Esophagus squamous epithelium (tissue), 5 donors: ENCODE measurements at places on chromosomes 5 and 9.

DNA sequence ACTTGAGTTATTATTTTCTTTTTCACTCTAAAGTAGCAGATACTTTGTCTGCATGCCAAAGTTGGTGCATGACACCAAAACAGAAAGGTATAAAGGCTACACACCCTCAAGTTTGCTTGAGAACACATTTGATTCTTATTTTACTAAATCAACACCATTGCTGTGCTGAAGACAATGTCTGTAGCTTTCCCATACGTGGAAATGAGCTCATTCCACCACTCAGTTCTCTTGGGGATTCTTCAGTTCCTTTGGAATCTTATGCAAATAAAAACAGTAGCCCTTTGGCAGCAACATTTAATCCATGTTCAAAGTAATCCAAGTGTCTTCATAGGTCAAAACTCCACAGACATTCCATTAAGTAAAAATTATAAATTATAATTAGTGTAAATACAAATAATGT, 264.9 kb downstream of the TLE1 start:
- no peak for DNase-seq

GRCh38 chr5:151087486-151087885, 6.7 kb upstream of the TNIP1 start:
- no peak for DNase-seq

- DNase-seq = no peak
Measured at GRCh38 chr5:62938927-62939326, 360.3 kb downstream of the LRRC70 start.

DNA sequence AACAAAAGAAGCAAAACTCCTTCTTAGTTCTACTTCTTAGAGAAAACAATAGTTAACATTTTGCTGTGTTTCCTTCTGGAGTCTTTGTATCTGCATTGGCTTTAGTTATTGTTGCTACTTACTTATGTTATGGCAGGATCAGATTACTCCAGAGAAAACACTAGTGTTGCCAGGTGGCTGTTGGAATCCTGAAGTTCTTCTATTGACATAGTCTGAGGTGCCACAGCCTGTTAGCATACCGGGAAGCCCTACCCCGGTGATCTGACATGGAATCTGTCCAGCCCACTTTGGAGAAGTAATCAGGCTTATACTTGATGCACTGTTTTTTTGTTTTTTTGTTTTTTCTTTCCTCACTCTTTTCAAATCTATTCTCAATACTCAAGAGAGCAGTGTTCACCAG, 68.5 kb upstream of the CEP78 start:
- DNase-seq = no peak

DNA sequence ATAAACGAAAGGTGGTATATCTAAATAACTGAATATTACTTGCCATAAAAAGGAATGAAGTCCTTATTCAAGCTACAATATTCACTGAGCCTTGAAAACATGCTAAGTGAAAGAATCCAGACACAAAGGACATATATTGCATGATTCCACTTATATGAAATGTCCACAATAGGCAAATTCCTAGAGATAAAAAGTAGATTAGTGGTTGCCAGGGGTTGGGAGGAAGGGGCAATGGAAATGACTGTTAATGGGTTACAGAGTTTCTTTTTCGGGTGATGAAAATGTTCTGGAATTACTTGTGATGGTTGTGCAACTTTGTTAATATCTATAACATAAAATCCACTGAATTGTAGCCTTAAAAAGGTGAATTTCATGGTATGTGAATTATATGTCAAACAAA, 227.1 kb upstream of the TRIM32 start:
- no peak for DNase-seq

DNA sequence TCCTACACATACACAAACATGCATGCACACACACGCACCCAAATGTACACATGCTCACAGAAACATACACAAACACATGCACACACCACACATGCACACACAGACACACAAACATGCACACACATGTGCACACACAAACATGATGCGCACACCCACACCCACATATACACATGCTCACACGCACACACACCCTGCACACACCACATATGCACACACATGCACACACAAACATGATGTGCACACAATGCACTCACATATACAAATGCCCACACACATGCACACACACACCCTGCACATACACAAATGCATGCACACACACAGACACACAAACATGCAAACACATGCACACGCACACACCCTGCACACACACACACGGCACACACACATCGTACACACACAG, 7.3 kb upstream of the IER5L start:
- no peak for DNase-seq

GRCh38 chr5:153744751-153745150, 254.3 kb downstream of the GRIA1 start:
- no peak for DNase-seq

GRCh38 chr5:76385540-76385939, 17.5 kb upstream of the IQGAP2 start:
- no peak for DNase-seq

DNA sequence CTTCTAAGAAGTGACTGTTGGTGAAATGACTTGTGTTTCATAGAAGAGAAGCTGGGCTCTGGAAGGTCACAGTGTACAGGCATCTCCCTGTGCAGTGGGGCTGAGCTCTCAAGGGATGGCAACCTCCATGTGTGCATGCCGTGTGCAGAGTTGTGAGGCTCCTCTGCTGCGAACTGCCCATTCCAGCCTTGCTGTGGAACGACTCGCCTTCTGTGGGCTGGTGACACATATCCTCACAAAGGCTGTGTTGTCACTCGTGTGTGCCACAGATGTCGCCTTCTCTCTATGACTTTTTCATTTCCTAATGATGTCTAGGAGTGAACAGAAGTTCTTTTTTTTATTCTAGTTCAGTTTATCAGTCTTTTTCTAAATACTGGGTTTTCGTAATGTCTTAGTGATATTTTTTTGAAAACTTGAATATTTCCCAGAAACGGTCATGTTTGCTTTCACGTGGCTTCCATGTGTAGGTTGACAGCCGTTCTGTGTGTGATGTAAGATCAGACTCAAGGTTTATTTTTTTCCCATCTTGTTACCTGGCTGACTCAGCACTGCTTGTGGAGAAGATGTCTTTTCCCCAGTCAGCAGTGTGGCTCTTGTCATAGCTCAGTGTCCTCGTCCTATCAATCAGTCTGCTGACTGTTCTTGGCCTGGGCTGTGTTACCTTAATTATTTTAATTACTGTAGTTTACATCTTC, 57.3 kb upstream of the CACNA1B start:
- no peak for DNase-seq

DNA sequence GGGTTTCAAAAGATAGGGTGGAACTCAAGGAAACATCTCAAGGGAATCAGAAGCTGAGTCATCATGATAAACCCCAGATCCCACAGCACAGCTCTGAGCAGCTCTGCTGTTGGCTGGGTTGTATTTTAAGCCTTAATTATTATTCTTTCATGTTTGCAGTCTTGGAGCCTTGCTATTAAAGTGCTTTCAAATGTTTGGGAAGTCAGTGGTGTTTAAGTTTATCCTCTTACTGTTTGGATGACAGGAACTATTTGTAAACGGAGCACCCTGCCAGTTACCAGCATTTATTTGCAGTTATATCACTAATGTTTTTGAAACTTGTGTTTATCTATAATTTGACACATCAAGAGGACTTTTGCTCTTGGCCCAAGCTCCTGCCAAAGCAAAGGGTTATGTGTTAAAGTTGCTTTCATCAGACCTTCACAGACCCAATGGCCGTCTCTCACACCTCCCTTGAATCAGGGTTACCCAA, 141.1 kb upstream of the SPDL1 start:
- no peak for DNase-seq

- no peak for DNase-seq
Measured at GRCh38 chr5:145243016-145243415, 592.1 kb downstream of the PRELID2 start.

DNA sequence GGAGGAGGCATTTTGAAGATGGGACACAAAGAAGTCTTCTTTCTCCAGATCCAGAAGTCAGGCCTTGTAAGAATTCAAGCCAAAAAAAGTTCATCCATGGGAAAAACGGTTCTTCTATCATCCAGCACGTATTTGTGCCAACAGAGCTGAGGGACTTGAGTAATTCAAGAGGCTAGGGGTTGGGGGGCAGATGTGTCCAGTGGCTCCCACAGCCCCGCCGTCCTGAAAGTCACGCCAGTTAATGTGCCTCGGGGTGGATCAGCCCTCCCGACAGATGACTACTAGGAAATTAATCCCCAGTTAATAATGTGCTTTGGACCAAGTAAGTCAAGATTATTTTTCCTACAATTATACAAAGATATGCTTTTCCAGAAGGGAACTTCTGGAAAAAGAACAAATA, 23.4 kb downstream of the NREP start:
- DNase-seq = no peak

DNA sequence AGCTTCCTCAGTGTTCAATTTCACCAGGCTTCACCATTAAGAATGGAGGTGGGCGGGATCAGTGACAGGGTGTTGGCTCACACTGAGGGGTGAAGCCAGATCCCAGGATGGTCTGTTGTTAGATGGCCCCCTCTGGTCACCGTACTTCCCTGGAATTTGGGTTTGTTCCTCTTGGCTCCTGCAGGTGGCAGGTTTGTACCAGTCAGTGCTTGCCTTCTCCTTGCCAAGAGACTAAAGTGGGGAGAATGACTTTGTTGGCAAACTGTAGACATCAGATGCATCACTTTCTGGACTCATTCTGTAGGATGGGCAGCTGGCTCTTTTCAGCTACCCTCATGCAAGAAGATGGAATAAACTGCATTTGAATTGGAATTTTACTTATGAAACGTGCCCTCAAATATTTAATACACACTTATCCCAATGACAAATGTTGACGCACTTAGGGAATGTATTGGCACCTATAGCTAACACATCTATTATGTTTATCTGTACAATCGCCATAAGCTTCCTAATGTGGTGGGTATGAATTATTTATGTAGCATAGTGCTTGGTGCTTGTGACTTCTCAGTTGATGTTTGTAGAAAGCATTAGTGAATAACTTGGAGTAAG, 31.4 kb upstream of the ANKRD55 start:
- no peak for DNase-seq

GRCh38 chr5:143806579-143806978, 5.4 kb upstream of the HMHB1 start:
- no peak for DNase-seq

- no peak for DNase-seq
Measured at GRCh38 chr9:35859990-35860339, 10.2 kb downstream of the OR13J1 start.

DNA sequence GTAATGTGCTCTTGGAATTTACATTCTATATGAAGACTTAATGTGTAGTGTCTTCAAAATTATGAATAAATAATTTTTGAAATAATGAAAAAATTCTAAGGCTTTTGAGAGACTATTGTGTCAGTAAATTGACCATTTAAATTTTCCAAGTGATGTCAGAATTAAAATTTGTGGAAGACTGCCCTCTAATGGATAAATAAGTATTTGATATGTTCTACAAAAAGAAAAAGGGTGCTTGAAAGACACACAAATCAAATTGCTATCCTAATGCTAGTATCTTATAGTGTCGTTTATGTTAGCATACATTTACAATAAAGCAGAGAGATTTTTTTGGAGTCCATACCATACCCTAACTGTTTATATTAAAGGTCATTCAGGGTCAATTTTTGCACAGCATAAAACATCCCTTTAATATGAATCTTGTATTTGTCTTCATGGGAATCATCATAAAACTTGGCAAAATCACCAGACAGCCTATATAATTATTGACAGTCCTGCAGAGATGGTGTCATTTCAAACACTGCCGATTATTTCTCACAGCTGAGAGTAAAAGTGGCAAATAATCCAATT, 120.8 kb upstream of the SLC27A6 start:
- DNase-seq = no peak

GRCh38 chr9:7117676-7118561, 360.1 kb downstream of the KDM4C start:
- no peak for DNase-seq
